Left colon (tissue), 2 donors: ENCODE measurements at places on chromosomes 6 and 20. TPM values are rescaled to one million over a fixed set of nuclear protein-coding genes. Genes with fewer than 3 reads are reported as not detected.

The FAM217A gene
- total RNA-seq: not detected

The GNMT gene
- total RNA-seq: 0.37 TPM

The ZNF165 gene
- 4.6 TPM for total RNA-seq

The KHDC1L gene
- total RNA-seq: not detected

The E2F3 gene
- total RNA-seq: 9.1 TPM

The ZDHHC14 gene
- 8.8 TPM for total RNA-seq

The CCM2L gene
- total RNA-seq: 1.7 TPM

The GRM4 gene
- total RNA-seq: not detected

The SLC22A23 gene
- 98.6 TPM for total RNA-seq

The HUS1B gene
- total RNA-seq: 0.34 TPM

The CALHM4 gene
- not detected for total RNA-seq

The GABRR1 gene
- total RNA-seq: 0.11 TPM

The PGC gene
- not detected for total RNA-seq

The SOBP gene
- total RNA-seq: 4.6 TPM

The GGT7 gene
- 20.5 TPM for total RNA-seq

The ADGRB3 gene
- 1.2 TPM for total RNA-seq

The OR2H1 gene
- total RNA-seq: not detected

The BHLHE23 gene
- not detected for total RNA-seq

The TNFRSF6B gene
- not detected for total RNA-seq

The FAM83B gene
- 39.4 TPM for total RNA-seq

The FANCE gene
- 3.8 TPM for total RNA-seq

The MSH5 gene
- 26.9 TPM for total RNA-seq

The PRSS16 gene
- 32.9 TPM for total RNA-seq

The TRIM15 gene
- total RNA-seq: 58.8 TPM

The HLA-DPA1 gene
- 14.8 TPM for total RNA-seq

The LGSN gene
- total RNA-seq: 0.08 TPM

The PDE7B gene
- total RNA-seq: 2.5 TPM

The SYCP2L gene
- total RNA-seq: not detected

The SLC52A3 gene
- 22.8 TPM for total RNA-seq

The CLPSL1 gene
- total RNA-seq: not detected

The SMOC2 gene
- total RNA-seq: 18.9 TPM

The AFG1L gene
- 9.0 TPM for total RNA-seq

The HMGN3 gene
- total RNA-seq: 32.7 TPM

The HSP90AB1 gene
- 329 TPM for total RNA-seq

The PARD6B gene
- 19.8 TPM for total RNA-seq

The STX16 gene
- total RNA-seq: 39.6 TPM

The MCHR2 gene
- total RNA-seq: not detected

The SMLR1 gene
- total RNA-seq: not detected

The GPR63 gene
- 1.8 TPM for total RNA-seq

The PREX1 gene
- total RNA-seq: 11.8 TPM

The ANKRD66 gene
- total RNA-seq: not detected

The MDFI gene
- 1.6 TPM for total RNA-seq

The TTLL9 gene
- total RNA-seq: 0.14 TPM

The RRAGD gene
- 1.4 TPM for total RNA-seq

The CST4 gene
- not detected for total RNA-seq

The SLC17A5 gene
- 48.3 TPM for total RNA-seq
